ENCODE measurements at places on chromosomes 12 and 14.

- DNase-seq: no peak
Observed at GRCh38 chr12:40254455-40255085, 29.8 kb downstream of the LRRK2 start.

DNA sequence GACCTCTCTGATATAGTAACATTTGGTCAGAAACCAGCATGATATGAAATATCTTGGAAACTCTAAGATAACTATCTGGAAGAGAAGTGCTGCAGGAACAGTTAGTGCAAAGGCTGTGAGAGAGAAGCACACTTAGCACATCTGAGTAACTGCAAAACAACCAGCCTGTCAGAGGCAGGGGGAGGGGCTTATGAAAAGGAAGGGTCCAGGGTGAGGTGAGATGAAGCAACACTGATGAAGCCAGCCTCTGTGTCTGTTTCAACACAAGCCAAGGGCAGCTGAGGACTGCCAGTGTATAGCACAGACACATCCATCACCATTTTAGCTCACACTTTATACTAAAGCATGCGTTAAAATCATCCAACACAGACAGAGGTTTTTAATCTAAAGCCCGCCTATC lies 37.4 kb upstream of the OVCH1 start:
- DNase-seq: no peak

DNA sequence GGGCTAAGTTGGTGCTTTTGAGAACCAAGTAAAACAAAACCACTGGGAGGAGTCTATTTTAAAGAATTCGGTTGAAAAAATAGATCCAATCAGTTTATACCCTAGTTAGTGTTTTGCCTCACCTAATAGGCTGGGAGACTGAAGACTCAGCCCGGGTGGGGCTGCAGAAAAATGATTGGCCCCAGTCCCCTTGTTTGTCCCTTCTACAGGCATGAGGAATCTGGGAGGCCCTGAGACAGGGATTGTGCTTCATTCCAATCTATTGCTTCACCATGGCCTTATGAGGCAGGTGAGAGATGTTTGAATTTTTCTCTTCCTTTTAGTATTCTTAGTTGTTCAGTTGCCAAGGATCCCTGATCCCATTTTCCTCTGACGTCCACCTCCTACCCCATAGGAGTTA lies 1.8 kb upstream of the RAB5B start:
- no peak for DNase-seq

DNA sequence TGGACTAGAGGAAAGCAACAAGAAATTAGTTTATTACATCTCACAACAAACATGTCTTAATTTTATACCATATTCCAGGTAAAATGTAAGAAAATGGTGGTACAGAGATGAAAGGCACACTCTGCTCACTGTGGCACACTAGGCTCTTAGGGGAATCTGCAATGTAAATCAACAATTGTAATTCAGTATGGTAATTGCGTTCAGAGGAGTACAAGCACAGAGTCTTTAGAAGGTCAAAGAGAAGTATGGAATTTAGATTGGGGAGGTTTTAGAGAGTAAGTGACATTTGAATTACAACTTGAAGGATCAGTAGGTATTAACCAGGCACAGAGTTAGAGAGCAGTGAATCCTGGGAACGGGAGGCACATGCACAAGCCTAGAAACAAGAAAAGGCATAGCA lies 694.0 kb upstream of the USP15 start:
- DNase-seq: no peak

- no peak for DNase-seq
Observed at GRCh38 chr14:54606178-54606577, 39.2 kb downstream of the SAMD4A start.

- DNase-seq: no peak
Observed at GRCh38 chr12:109476807-109477184, 304 bp downstream of the KCTD10 start.

- no peak for DNase-seq
Observed at GRCh38 chr14:99119554-99120525, 152.2 kb downstream of the BCL11B start.

DNA sequence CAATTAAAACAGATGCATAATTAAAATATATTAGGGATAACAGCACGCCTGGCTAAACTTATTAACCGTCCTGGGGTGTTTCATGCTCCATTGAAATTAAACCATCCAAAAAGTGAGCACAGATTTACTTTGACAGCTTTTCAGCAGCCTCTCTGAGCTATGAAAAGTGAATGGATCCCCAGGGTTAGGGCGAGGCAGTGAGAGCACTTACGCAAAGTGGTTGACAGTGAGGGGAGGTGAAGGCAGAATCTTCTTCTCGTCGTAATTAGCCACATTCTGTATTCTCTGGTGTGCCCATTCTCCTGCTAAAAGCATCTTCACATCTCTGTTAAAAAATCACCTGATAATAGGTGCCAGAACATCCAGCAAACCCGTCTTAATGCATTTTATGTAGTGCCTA lies 1.9 kb downstream of the TMTC2 start:
- no peak for DNase-seq

GRCh38 chr14:94192536-94192935 lies 18.4 kb downstream of the PPP4R4 start:
- DNase-seq: no peak

Data from NCI-H1417 treated with DMSO at 0.1 percent for 48 hours (cell line).